ENCODE measurements at places on chromosomes 5 and 9. TPM values are rescaled to one million over a fixed set of nuclear protein-coding genes. Genes with fewer than 3 reads are reported as not detected.

RPS14 gene
- 1,465 TPM for total RNA-seq

CSNK1A1 gene
- total RNA-seq: 289 TPM

GCNT4 gene
- 5.2 TPM for total RNA-seq

BRIX1 gene
- 19.0 TPM for total RNA-seq

PCDHGA7 gene
- total RNA-seq: 4.2 TPM

LRRC26 gene
- total RNA-seq: 0.98 TPM
